NCI-H1930 (cell line): ENCODE measurements at places on chromosomes 1 and 21.
A peak's percentile ranks its signal among the peaks of the same experiment; 100 is the strongest.

DNA sequence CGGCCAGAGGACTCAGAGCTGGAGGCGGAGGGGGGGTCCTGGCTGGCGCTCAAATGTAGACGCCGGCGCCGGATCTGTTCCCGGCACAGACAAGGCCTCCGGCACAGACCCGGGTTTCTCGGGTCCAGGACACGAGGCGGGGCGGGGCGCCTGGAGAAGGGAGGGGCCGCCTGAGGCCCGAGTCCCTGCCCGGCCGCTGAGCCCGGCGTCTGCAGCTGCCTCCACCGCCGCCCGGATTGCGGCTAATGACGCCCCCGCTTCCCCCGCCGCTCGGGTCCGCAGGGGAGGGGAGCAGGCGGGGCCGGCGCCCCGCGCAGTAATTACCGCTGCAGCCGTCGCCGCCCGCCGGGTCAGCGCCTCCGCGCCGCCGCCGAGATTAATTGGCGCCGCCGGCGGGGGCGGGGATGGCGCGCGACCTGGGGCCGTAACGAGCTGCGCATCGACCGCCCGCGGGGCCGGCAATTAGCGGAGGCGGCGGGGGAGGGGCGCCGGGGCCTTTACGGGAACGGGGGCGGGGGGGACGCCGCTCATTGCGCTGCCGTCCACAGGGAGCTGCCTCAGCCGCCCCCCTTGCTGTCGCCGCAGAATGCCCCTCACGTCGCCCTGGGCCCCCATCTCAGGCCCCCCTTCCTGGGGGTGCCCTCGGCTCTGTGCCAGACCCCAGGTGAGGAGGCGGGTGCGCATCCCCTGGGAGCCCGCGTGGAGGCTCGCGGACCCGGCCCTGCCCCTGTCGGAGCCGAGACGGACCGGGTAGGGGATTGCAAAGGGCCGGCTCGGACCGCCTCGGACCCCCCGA lies 17.3 kb downstream of the NOC2L start:
- peak; percentile 88 for DNase-seq

DNA sequence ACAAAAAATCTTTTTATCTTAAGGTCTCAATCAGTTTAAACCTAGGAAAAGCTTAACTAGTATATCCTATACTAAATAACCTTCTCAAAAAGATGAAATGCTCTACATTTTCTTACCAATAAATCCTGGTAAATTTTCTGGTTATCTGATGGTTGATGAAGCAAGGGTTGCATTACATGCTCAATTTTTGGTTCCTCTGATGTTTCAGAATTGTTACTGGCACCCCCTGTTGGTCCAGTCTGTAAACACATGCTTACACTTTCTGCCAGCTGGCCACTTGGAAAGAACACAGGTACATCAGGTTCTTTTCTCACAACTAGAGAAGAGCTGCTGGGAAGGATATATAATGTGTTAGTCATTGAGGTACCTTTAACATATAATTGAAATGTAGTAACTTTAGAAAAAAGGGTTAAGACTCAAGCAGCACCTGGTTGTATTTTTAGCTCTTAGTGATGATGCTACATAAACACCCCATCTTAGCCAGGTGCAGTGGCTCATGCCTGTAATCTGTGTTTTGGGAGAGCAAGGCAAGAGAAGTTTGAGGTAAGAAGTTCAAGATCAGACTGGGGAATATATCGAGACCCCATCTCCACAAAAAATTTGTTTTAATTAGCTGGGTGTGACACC lies 30.9 kb upstream of the TAL1 start:
- no peak for DNase-seq

DNA sequence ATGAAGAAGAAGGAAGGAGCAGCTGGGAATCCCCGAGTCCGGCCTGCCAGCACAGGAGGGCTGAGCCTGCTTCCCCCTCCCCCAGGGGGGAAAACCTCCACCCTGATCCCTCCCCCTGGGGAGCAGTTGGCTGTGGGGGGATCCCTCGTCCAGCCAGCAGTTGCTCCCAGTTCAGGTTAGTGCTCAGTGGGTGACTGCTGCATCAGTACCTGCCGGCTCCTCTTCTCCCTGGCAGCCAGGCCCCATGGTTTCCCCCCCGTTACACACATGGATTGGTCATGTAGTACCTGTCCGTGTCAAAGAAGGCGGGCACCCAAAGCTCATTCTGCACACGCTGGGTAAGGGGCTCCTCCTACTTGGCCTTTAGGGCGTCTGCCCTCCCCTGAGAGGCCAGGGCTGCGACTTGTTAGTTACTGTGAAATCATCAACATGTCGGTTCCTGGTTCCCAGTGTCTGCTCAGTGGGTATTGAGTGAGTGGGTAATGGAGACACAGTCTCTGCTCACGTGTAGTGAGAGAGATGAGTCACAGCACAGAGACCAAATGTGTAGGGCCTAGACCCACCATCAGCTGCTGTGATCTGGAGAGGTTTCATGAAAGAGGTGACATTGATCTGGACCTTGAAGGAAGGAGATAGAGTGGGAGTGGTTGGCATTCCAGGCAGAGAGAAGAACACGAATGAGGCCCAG lies 11.5 kb downstream of the NECAP2 start:
- no peak for DNase-seq

GRCh38 chr1:113244112-113244820 lies 146.0 kb upstream of the MAGI3 start:
- no peak for DNase-seq

GRCh38 chr1:243286409-243287122 lies 30.7 kb downstream of the SDCCAG8 start:
- no peak for DNase-seq

DNA sequence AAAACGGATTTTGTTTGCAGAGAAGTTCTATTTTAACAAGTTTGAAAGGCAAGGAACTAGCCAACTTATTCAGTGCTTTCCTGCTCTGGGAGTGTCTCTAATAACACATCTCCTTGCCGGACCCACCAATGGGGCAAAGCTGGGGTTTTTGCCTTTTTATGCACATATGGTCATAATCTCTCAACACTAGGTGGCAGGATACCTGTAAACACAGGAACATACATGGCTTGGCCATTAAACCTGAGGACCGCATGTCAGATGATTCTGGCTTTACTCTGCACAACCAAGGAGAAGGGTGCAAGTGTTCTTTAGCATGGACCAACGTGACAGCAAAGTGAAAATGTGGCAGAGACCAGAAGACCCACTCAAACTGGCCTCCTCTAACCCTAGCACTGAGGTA lies 4.9 kb downstream of the TMEM9 start:
- no peak for DNase-seq

GRCh38 chr1:177566495-177566894 lies 395.7 kb downstream of the BRINP2 start:
- no peak for DNase-seq

GRCh38 chr1:99685516-99686180 lies 39.7 kb downstream of the PALMD start:
- DNase-seq, result no peak

GRCh38 chr1:162709132-162709860 lies 77.0 kb downstream of the DDR2 start:
- no peak for DNase-seq

- no peak for DNase-seq
Measured at GRCh38 chr1:206931709-206932108, 10.0 kb upstream of the FCMR start.

- DNase-seq, result no peak
Measured at GRCh38 chr1:150718225-150718891, 2.3 kb downstream of the HORMAD1 start.

GRCh38 chr1:36166938-36167905 lies 11.3 kb downstream of the MAP7D1 start:
- no peak for DNase-seq

- no peak for DNase-seq
Measured at GRCh38 chr1:33392206-33392605, 38.7 kb downstream of the PHC2 start.

DNA sequence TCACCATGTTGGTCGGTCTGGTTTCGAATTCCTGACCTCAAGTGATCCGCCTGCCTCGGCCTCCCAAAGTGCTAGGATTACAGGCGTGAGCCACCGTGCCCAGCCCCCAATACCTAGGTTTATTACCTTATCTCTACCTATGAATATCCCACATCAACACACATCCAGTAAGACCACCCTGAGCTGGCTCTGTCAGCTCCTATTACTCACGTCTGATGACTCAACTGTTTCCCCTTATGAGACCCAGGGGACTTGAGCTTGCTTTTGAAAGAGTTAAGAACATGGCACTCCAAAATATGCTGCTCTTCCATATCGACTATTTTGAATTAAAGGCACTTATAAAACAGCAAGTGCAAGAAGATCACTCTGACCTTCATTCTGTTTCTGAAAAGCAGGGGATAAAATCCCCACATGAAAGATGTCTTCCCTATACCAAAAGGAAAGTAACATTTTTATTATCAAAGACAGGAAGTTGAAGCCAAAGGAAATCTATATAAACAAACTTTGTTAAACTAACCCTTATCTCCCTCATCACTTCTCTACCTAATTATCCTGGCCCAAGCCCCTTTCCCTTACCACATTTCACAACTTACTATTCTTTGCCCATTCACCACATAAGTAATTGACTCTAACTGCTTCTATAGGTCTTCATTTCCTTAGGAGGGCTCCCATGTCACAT lies 41.3 kb upstream of the OSBPL9 start:
- DNase-seq, result no peak

GRCh38 chr1:206828765-206829164 lies 36.7 kb upstream of the IL20 start:
- DNase-seq, result no peak

DNA sequence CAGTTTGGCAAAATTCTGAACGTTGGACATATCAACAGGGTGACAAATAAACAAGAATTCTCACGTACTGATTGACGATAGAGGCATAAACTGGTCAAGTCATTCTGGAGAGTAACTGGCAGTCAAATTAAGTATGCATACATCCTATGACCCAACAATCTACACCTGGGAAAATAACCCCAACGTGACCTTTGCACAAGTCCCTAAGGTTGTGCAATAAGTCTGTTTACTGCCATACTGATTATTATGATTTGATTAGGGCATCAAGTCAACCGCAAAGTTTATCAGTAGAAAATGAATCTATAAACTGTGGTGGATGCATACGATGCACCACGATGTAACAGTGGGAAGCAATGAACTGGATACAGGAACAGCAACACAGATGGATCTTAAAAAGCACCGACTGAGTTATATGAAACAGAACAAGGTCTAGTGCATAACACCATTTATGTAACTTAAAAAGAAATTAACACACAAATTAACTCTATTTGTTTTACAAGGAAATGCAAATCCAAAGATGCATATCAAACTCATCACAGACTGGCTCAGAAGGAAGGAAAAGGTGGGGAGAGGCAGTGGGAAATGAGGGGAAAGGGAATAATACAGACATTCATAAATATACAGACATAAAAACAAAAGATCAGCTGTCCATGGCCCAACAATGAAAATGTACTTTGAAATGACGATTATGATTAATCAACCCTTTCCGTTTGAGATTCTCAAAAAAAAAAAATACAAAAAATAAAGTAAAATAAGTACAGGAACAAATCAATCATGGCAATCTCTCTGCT lies 41.0 kb upstream of the SEC16B start:
- no peak for DNase-seq
